Stimulated activated naive B cell treated with anti-CD40 and anti-IgM and Interleukin-4, amounts not matched to agents 10 μg/mL and 1 μg/mL and 100 μg/mL, for 72 hours (primary cell): ENCODE measurements at places on chromosomes 2 and 18.

DNA sequence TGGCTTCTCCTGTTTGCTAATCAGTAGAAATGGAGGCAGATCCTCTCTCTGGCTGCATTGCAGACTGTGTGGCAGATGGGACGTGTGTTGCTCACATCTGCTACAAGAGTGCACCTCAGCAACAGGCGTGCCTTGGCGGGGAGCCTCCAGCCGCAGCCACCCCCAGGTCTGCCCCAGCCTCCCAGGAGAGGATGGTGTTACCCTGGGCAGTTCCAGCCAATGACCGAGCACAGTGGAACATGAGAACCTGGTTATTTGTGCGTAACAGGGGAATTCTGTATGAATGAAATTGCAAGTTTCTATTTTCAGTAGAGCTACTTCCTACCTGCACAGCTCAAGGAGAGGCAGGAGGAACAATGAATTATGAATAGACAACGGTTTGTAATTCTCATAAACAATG is 130.6 kb upstream of the CBLN2 start:
- DNase-seq = peak; percentile 21

GRCh38 chr2:75289771-75290170 is 90.5 kb upstream of the TACR1 start:
- DNase-seq = no peak

GRCh38 chr2:235005023-235005422 is 53.2 kb downstream of the SH3BP4 start:
- no peak for DNase-seq

DNA sequence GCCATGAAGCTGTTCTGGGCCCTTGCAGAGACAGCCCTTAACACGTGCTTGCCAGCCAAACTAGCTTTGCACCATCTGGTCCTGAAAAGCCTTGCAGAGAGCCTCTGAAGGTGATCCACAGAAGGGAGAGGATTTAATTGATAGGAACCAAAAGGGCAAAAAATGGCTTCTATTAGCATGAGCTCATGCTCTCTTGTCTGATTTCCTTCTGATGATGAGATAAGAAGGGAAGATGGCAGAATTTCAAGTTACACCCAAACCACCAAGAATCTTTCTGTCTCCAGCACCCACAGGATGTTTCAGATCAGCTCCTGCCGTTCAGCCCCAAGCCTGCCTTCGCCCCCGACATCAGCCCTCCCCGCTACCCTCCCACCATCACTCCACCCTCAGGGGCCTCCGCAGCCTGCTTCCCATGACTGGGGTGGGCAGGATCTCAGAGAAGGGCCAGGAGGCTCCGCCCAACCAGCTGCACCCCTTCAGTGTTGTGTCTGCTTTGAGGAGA is 23.4 kb upstream of the GLI2 start:
- no peak for DNase-seq

DNA sequence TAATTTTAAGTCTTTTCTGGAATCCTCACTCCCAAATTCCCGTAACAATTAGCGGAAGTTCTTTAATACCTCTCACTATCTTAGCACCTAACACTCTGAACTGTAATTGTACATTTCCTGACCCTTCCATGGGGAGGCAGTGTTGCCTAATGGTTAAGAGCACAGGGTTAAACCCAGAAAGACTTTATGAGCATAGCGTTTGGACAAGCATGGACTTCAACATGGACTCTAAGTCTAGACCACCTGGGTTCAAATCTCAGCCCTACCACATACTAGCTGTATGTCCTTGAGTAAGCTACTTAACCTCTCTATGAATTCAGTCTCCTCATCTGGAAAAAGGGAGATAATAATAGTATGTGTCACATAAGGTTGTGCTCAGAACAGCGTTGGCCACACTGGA is 13.0 kb downstream of the ANTXR1 start:
- peak; percentile 15 for DNase-seq

DNA sequence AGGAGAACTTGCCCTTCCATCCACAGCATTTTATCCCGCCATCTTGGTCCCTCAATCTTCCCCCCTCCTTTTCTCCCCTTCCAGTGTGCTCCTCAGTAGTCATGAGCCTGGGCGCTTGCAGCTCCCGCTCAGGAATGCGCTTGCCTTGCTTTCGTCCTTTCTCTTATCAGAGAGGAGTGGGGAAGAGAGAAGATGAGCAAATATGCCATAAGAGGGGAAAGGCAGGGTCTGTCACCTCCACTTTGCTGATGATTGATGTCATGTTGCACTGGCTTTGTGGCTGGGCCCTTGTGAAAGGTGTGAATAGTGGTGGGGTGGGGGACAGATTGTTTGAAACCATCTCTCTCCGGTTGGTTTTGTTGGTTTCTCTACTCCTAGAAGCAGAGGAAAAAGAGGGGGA is 569.3 kb downstream of the TNS1 start:
- DNase-seq = no peak
